AG08395 (cell line): ENCODE measurements at places on chromosomes 6 and 20.
A peak's percentile ranks its signal among the peaks of the same experiment; 100 is the strongest.

GRCh38 chr6:113122060-113122459, 735.1 kb upstream of the MARCKS start:
- DNase-seq, result peak; percentile 78

- DNase-seq, result no peak
Observed at GRCh38 chr20:36540551-36541211, 638 bp upstream of the MYL9 start.

GRCh38 chr6:127291495-127291894, 24.8 kb downstream of the RNF146 start:
- no peak for DNase-seq

DNA sequence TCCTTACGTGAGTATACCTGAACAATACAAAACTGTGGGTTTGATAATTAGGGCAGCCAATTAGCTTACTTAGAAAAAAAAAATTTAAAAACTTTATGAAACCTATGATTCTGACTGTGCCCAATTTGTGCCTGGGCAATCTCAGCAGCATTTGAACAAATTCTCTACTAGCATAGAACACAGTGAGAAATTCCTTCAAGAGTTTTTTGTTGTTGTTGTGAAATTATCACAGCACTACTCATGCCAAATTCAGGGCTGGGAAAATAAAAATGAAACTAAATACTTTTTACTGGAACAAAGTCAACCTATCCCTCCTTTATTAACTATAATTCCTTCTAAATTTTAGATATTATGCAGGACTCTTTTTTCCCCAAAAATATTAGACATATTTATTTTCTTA, 42.9 kb downstream of the POU3F2 start:
- DNase-seq, result no peak

GRCh38 chr6:81762132-81762531, 9.7 kb upstream of the TENT5A start:
- DNase-seq, result peak; percentile 16
